ENCODE measurements at places on chromosomes 3 and 15. TPM values are rescaled to one million over a fixed set of nuclear protein-coding genes. Genes with fewer than 3 reads are reported as not detected.

DNA sequence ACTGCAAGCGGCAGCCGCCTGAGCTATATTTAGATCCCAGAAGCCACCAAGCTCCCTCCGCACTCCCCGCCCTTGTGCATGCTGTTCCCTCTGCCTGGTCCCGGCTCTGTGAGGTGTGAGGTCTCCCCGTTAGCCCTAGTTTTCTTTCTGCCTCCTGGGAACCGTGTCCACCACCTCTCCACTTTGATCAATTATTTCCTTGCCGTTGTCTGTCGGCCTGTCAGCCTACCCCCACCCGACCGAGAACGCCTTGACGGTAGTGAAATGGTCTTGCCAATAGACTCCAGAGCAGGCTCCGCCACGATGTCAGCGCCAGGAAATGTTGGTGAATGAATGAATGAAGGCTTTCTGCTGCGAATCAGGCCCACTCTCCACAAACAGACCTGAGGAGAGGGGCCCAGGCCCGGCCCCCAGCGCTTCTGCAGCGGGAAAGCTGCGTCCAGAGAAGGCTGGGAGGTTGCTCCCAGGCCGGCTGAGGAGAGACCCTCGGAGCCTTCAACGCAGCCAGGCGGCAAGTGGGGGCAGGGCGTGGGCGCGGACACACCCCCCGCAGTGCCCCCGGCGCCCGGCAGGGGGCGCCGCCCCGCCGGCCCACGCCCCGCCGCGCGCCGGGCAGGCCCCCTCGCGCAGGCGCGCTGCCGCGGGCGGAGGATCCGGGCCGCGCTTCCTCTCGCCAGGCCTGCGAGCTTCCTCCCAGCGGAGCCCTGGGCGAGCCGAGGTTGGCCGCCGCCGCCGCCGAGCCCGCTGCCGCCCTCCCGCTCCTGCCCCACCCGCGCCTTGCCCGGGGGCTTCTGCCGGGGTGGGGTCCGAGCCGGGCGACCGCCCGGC lies at the start of gene CSK:
TSS of gene CSK (plus strand) at position 650 of the 828 bp plus-strand sequence. CDS start 16,218 bp downstream, outside the sequence.
- peak; percentile 90 for DNase-seq

The CISH gene
- 0.32 TPM for total RNA-seq

- no peak for DNase-seq
Observed at GRCh38 chr3:171851660-171852058, 8.5 kb downstream of the TMEM212 start.

GRCh38 chr3:98734306-98734705 lies 28.8 kb upstream of the ST3GAL6 start:
- no peak for DNase-seq

The NOX5 gene
- not detected for total RNA-seq

GRCh38 chr3:39814007-39814406 lies 4.6 kb downstream of the MYRIP start:
- no peak for DNase-seq

The EEFSEC gene
- total RNA-seq = 5.8 TPM

DNA sequence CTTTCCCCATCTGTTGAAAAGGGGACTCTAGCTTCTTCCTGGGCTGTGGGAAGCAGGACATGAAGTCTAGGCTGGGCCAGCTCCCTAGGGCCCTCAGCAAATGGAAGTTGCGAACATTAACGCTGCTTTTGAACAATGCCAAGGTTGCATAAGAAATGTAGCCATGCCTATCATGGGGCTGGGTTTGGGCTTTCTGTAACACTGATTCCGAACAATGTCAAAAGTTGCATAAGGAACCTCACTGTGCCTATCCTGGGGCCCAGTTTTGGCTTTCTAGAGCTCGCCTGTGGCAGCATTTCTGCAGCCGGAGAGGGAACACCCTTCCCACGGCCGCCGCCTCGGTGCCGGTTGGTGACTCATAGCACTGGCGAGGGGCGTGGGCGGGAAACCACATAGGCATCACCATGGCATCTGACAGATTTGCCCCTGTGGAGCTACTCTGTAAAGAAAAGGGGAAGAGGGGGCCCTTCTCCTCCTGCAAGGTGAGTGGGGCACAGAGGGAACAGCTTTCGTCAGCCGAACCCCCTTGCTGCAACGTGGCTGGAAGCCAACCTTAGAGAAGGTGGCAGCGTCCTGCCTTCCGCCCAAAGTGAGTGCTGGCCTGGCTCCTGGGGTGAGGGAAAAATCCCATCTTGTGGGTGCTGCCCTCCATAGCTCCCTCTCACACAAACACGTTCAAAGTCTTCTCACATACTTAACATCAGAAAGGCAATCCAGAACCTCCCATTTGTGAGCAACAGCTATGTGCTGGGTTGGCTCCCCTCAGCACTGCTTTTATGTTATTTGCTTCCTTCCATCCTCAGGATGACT lies 46.6 kb upstream of the ATP2B2 start:
- DNase-seq = no peak

- no peak for DNase-seq
Observed at GRCh38 chr3:143146486-143147274, 27.1 kb downstream of the CHST2 start.

The DPPA2 gene
- 1.2 TPM for total RNA-seq

The SH2D7 gene
- not detected for total RNA-seq

- no peak for DNase-seq
Observed at GRCh38 chr3:191753196-191753595, 292.2 kb downstream of the PYDC2 start.

The SAMD7 gene
- total RNA-seq = not detected

- DNase-seq = no peak
Observed at GRCh38 chr3:56884387-56884786, 82.6 kb upstream of the ARHGEF3 start.

The SLC24A5 gene
- not detected for total RNA-seq

The ATR gene
- total RNA-seq = 21.9 TPM

The GPR171 gene
- total RNA-seq = not detected

The SLCO2A1 gene
- 0.09 TPM for total RNA-seq
